ENCODE measurements at places on chromosomes 16 and 17.

GRCh38 chr17:4577386-4577993 is 6.8 kb upstream of the SMTNL2 start:
- no peak for DNase-seq

GRCh38 chr17:31297090-31297489 is at the start of gene OMG:
TSS of gene OMG (minus strand) at chr17:31297239. CDS start at chr17:31296331, 908 bp downstream.
- DNase-seq: no peak

GRCh38 chr17:82709024-82709675 is 7.4 kb upstream of the FN3KRP start:
- no peak for DNase-seq

GRCh38 chr17:12365805-12366204 is 299.9 kb upstream of the MYOCD start:
- DNase-seq: no peak

DNA sequence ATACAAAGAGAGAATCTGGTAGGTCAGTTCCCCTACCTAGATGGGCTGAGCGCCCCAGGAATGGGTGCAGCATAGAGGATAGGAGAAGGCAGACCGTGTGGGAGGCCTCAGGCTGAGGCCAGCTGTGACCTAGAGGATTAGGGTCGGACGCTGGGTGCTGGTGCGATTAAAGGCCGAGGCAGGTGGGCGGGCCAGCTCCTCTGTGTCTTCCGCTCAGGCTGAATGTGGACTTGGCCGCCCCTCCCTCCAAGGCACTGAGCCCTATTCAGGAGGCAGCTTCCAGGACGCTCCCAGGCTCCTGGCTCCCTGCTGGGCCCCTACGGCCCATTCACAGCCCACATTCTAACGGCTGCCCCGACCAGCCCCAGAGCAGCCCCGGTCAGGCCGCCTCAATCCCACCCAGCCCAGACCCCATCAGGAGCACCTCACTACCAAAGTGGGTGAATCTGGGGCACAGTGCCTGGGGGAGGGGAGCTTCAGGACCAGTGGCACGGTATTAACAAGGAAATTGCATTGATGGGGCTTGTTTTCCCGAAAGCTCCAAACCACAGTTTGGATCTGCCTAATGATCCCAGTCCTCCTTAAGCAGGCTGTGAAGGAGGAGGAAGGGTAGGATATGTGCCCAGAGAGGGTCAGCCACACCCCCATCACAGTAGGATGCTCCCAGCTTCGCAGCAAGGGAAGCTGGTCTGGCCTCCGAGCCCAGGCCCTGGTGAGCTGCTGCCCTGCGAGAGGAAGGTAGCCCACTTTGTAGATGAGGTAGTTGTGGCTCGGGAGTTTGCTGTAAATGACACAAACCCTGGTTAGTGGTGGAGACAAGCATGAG is 14.5 kb downstream of the RHBDL3 start:
- DNase-seq: no peak

DNA sequence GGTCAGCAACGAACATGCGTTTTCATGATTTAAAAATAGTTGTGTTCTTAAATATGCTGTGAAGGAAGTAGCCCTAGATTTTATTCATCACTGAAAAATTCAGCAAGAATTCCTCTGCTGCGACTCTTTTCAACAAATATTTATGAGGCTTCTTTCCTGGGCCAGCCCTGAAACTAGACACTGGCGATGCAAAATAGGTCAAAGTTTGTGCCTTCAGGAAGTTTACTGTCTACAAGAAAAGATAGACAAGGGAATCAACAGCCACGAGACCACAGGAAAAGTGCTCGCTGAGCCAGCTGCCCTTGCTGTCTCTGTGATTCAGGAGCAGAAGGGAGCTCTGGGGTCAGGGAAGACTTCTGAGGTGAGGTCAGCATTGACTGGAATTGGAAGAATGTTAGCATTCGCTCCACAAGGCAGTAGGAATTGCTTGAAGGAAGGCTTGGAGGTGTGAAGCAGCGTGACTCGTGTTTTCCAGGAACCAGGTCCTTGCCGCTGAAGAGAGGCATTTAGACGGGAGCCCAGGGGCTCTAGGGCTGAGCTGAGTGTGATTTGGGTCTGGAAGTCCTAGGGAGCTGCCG is 1.9 kb upstream of the RPL26 start:
- no peak for DNase-seq

DNA sequence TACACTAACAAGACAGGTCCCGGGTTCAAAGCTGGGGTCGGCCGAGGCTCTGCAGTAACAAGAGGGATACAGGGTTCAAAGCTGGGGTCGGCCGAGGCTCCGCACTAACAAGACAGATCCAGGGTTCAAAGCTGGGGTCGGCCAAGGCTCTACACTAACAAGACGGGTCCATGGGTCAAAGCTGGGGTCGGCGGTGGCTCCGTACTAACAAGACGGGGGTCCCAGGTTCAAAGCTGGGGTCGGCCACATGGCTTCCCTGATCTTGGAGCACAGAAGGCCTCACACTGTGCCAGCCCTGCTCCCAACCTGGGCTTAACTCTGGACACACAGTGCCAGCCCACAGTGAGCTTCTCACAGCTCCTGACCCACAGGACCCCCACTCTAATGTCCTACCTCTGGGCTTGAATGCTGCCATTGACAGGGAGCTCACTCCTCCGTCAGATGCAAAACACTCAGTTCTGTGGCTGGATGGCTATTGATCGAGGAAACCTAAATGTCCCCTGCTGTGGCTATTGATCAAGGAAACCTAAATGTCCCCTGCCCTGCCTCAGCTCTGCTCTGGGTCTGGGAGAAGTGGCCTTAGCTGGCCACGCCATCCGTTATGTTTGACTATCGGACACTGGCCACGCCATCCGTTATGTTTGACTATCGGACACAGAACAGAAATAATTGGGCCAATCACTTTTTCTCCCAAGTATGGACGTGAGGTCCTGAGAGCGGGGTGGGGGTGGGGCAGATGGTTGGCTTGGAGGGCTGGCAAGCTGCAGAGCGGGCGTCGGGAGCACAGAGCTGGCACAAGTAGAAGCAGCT is 54.6 kb upstream of the DOC2B start:
- no peak for DNase-seq

GRCh38 chr16:29994600-29995323 is 655 bp downstream of the HIRIP3 start:
- no peak for DNase-seq

- DNase-seq: no peak
These were observed 174.1 kb downstream of the NTN1 start for GRCh38 chr17:9195411-9195810.

- DNase-seq: no peak
These were observed 5.6 kb downstream of the SPATA32 start for GRCh38 chr17:45256114-45256966.

DNA sequence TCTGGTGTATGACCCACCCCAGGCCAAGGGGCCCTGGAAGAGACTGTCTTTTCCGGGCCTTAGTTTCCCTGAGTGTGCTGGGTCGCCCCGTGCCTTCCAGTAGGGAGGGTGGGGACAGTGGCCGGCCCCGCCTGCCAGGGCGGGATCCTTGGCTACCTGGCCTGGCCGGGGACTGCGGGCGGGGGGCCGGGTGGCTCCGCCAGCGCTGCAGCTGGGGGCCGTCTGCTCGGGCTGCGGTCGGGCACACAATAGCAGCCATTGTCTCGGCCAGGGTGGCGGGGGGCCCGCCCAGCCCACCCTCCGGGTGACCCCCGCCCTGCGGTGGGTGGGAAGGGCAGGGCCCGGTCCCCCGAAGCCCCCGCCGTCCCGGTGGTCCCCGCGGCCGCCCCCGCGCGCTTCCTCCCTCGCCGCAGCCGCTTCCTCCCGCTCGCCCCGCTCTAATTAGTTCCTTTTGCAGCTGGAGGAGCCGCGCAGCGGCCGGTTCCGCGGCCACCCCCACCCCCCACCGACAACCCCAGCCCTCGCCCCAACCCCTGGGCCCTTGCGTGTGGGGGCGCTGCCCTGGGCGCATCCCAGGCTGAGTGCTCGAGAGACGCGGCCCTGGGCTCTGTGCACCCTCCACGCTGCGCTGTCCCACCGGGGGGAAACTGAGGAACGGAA is 11.6 kb downstream of the GLIS2 start:
- no peak for DNase-seq

DNA sequence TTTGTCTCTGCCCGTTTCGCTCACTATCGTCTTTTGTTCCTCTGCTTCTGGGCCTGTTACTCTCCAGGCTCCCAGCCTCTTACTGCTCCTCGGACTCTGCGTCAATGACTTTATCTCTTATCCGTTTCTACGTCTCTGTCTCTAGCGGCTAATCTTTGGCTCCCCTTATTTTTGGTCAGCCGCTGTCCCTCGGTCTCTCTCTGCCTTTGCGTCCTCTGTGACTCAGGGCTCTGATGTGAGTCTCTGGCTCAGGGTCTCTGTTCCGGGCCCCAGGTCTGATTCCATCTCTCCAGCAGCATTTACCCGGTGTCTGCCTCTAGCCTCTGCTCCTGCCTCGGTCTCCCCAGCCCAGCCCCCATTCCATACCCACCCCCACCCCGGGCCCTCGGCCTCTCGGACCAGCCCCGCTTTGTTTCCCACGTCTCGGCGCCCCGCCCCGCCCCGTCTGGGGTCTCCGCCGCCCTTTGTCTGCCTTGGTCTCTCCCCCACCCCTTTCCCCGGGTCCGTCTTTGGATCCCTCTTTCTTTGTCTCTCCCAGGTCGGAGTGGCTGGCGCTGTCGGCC is 547 bp upstream of the ZNF48 start:
- DNase-seq: no peak

DNA sequence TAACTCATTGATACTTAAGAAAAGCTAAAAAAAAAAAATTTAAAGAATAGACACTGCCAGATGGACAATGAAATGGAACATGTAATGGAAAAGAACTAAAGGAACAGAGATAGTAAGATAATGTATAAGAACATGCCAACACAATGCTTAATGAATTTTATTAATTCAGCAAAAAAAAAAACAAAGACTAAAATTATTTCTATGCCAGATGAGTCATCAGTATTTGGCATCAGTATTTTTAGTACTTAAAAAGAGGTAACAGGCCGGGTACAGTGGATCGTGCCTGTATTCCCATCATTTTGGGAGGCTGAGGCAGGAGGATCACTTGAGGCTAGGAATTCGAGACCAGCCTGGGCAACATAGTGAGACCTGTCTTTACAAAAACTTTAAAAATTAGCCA is 168.5 kb downstream of the CYB561 start:
- no peak for DNase-seq

GRCh38 chr17:70498631-70499030 is 329.3 kb downstream of the KCNJ2 start:
- no peak for DNase-seq

- DNase-seq: no peak
These were observed 13.1 kb downstream of the DNAI2 start for GRCh38 chr17:74287031-74287602.

All from GDM1 (cell line).